Testis (tissue), 5 donors: ENCODE measurements at places on chromosomes 7 and 10.

- DNase-seq: no peak
Observed at GRCh38 chr7:118013252-118014010, 140.2 kb upstream of the CTTNBP2 start.

DNA sequence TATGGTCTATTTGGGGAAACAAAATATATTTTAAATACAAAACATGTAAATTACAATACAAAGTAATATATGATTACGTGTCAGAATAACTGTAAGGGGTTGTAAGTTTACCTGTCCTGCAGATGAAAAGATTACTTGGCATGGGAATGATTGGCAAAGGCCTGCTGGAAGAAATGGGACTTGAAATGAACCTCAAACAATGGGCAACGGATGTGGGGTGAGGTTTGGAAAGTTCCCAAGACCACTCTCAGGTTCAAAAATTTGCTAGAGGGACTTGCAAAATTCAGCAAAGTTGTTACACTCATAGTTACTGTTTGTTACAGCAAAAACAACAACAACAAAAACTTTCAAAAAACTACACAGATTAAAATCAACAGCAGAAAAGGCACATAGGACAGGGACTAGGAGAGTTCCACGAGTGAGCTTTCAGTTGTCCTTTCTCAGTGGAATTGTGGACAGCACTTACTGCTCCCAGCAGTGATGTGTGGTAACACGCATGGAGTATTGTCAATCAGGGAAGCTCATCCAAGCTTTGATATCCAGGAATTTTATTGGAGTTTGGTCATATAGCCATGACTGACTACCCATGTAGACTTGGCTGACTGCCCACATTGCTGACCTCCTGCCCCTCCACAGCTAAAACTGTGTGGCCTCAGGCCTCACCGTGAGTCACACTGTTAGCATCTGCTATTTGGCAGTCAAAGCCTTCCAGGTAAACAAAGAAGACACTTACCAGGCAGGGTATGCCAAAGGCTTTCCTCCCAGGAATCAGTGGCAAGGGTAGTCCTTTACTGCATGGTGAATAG is 43.8 kb downstream of the EXOC6 start:
- no peak for DNase-seq

GRCh38 chr7:105805447-105806019 is 70.9 kb downstream of the ATXN7L1 start:
- no peak for DNase-seq

- DNase-seq: no peak
Observed at GRCh38 chr10:19252531-19252930, 203.9 kb downstream of the MALRD1 start.

DNA sequence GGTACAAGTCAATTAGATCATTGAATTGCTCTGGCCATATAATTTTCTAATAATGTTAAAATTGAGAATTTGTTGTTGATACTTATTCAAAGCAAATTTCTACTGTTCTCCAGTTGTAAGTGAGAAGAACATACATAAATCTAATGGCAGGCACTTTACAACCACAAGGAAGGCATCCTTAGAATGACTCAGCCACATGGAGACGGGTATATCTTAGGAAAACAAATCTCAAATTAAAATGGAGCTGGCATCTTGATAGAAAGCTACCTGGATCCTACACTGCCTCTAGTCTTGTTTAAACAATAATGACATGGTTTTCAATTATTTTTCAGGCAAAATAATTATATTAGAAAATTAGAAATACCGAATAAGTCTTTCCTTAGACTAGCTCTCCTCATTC is 1183.7 kb upstream of the SORCS1 start:
- no peak for DNase-seq

DNA sequence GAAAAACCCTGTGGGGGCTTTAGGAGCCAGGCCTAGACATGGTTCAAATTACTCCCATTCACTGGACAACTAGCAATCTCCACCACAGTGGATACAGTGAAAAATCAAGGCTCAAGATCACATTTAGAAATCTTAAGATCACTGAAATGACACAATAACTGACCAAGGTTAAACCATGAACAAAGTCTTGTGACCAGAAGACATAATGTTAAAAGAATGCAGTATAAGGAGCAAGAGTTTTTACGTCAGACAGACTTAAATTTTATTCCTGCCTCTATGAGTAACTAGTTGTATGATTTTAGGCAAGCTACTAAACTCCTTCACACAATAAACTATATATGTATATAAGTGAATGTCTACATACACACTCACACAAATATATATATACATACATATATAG is 68.5 kb downstream of the MICU1 start:
- DNase-seq: no peak

DNA sequence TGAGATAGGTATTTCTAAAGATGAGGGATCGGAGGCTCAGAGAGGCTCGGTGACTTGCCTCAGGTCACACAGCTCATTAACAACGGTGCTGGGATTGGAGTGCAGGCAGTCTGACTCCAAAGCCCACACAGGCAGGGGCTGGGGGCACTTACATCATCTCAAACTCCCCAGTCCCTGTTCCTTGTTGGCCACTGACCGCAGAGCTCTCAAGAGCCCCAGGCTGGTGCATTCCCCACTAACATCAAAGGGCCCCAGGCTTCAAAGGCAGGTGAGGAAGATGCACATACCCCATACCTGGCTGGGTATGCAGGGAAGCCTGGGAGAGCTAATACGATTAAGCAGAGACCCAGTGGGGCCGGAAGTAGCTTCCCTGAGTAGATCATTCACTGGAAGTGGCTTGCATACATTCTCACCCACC is 13.7 kb upstream of the NODAL start:
- DNase-seq: no peak

DNA sequence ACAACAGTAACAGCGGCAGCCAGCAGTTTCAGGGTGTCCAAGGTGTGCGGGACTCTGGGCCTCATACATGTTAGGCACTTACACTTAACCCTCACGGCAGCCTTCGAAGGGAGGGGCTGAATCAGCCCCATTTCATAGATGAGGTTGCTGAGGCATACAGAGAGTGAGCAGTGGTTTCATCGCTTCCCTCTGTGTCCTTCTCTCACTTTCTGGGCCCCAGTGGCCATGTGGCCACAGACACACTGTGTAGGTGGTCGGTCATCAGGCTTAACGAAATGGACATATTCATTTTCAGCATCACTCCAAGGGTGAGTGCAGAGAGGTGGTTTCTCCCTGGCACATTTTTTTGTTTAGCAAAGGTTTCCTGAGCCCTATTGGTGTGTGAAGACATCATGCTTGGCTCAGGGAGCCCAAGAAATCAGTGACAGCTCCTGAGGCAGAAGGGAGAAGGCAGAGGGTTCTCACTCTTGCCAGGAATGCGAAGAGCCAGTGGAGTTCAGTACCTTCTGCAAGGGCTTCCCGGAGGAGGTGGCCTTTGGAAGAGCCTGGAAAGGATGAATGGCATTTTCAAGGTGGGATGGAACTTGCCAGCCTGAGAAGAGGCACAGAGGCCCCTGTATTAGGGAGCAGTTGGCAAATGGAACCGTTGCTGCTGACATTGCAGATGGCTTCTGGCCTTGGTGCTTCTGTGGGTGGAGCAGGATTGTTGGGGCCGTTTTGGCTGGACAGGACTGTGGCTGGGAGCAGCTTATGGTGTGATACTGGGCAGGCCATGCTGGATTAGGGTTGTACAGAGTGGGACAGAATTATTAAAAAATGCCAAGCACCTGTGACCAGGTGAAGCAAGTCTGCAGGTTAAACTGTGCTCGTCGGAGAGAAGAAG is 61.7 kb upstream of the PPIF start:
- DNase-seq: no peak

- no peak for DNase-seq
Observed at GRCh38 chr7:31962246-31962645, 108.0 kb downstream of the PDE1C start.

GRCh38 chr7:140209866-140210609 is 33.3 kb upstream of the KDM7A start:
- DNase-seq: peak; percentile 24

DNA sequence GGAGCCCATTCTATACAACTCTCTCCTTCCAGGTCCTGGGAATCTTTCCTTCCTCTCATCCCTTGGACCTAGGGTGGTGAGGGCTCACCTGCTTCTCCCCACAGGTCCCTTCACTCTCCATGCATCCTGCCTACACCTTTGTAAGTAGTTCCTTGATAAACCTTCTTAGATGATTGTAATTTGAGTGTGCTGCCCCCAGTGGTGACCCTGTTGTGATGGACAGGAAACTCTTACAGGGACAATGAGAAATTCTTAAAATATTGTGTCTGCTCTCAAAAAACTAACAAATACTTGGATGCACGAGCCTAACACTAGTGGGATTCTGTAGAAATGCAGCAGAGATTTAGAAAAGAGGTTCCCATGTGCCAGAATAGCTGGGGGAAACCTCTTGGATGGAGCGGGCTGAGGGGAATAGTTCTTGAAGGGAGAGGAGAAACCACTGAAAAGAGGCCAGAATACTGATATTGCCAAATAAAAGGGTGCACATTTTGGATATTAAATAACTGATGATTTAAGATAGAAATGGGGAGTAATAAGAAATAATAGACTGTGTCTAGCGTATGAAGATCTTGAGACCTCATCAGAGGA is 6.7 kb upstream of the PAXIP1 start:
- no peak for DNase-seq

DNA sequence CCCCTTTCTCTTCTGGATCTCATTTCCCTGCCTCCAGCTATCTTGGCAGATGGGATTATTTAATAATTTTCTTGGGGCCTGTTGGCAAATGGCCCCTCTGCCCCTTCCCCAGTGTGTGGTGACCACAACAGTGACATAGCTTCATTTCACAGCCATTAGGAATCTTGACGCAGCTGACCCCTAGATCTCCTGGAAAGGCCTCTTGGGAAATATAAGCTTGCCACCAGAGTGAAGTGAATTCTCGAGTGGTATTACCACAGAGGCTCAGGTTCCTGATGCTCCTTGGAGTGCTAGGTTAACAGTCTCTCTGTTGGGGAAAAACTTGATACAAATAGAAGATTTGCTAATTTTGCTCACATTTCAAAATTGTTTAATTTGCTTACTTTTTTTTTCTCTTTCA is 57.8 kb downstream of the AUTS2 start:
- DNase-seq: no peak

DNA sequence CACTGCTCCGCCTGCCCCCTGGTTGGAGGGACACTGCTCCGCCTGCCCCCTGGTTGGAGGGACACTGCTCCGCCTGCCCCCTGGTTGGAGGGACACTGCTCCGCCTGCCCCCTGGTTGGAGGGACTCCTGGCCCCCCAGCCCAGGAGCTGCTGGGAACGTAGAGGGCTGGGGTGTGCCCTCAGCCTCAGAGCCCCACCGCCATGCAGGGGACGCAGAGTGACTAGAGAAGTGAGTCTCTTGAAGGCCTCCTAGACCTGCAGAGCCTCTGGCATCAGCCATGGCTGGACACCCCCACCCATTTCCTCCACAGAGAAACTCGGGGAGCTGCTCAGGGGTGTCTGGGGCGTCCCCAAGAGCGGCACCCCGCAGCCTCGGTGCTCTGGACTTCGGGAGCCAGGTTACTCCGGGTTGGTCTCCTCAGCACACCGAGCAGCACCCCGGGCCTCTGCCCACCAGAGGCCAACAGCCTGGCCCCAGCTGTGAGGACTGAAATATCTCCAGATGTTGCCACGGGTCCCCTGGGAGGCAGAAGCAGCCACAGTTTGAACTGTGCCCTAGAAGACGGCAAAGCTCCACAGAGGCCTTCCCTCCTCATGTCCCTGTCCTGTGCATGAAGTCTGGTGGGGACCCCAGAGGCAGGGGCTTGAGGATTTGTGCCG is 191.9 kb downstream of the ELFN1 start:
- no peak for DNase-seq

DNA sequence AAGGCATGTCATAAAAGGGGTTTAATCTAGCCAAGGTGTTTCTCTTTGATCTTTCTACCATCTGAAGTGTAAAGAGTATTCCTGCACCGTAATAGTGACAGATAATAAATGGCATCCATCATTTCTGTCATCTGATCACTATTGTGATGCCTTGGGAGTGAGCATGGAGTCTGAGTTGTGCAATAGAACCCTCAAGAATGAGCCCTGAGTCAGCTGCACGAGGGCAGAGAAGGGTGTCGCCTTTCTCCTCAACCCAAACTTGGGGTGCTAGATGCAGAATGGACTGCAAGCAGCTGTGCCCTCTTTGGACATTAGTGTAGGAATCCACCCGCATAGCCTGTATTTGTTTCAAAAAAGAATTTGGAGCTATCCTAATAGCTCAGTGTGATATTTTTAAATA is 115.2 kb downstream of the ZNF37A start:
- no peak for DNase-seq
